Activated CD4-positive, alpha-beta memory T cell treated with anti-CD3 and anti-CD28 coated beads, Interleukin-2, amount 10 ng/mL, durations not matched to agents 7 days and 5 days (primary cell): ENCODE measurements at places on chromosomes 2 and 18.

DNA sequence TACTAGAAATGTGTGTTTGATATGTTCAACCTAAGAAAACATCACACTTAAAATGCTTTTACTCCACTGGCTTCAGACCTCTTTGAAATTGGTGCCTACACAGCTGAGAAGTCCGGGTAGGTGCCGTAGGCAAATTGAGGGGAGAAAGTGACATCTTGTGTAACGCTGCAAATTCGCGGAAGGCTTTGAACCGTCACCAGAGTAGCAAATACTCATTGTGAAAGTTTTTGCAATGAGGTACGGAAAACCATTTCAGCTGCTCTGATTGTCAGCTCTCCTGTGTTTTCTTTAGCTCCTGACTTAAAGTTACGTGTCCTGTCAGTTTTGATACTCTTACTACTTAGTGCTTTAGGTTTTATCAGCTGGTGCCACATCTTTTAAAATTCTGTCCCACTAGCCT, 224.5 kb downstream of the FAM210A start:
- DNase-seq = peak; percentile 45

- no peak for DNase-seq
Observed at GRCh38 chr2:180133736-180134135, 126.6 kb upstream of the CWC22 start.

GRCh38 chr2:191266201-191266600, 21.0 kb downstream of the MYO1B start:
- no peak for DNase-seq

- no peak for DNase-seq
Observed at GRCh38 chr2:149143734-149144133, 105.2 kb downstream of the LYPD6B start.

- DNase-seq = no peak
Observed at GRCh38 chr2:237886685-237887481, 27.5 kb downstream of the RAMP1 start.

DNA sequence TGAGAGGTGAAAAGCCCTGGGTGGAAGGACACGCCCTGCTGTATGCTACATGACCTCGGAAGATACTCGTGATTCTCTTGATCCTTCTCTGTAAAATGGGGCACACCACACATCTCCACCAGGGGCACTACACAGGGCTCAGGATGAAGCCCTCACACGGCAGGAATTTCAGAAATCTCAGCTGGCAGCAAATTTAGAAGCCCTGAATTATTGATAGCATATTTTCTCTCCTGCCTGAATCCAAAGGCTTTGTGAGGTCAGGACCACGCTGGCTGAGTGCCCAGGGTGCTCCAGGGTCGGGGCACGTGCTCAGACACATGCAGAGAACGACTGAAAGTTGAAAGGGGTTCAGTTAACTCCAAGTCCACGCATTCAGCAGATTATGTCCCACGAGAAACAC, 42.1 kb upstream of the GALR1 start:
- DNase-seq = peak; percentile 62

GRCh38 chr2:219737270-219737691, 109.9 kb downstream of the SLC4A3 start:
- DNase-seq = no peak

- peak; percentile 95 for DNase-seq
Observed at GRCh38 chr2:96537066-96537733, 648 bp downstream of the ARID5A start.

- no peak for DNase-seq
Observed at GRCh38 chr2:20207051-20207450, 17.9 kb downstream of the SDC1 start.

DNA sequence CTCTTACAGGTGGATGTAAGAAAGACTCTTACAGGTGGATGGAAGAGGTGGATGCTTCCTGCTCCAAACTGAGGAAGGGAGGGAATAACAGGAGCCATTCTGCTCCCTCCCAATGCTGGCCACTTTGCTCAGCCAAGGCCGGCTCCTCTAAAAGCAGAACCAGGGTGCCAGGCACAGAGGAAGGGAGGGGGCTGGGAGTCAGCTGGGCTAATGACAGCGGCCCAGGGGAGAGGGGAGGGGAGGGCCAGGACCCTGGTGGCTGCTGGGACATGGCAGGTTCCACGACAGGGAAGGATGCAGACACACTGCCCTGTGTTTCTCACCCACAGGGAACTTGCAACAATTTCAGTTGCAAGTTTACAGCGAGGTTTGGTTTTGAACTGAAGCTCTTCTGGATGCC, 173.4 kb downstream of the ANAPC1 start:
- no peak for DNase-seq
